ENCODE measurements at places on chromosomes 1 and 21.

GRCh38 chr1:205248793-205249601, 21.3 kb downstream of the TMCC2 start:
- DNase-seq, result no peak

GRCh38 chr1:68819190-68819829, 322.4 kb upstream of the DEPDC1 start:
- no peak for DNase-seq

DNA sequence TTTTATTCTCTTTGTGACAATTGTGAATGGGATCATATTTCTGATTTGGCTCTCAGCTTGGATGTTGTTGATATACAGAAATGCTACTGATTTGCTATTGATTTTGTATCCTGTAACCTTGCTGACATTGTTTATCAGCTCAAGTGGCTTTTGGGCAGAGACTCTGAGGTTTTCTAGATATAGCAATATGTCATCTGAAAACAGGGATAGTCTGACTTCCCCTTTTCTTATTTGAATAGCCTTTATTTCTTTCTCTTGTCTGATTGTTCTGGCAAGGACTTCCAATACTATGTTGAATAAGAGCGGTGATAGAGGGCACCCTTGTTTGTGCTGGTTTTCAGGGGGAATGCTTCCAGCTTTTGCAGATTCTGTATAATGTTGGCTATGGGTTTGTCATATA, 150.8 kb downstream of the FASLG start:
- no peak for DNase-seq

- no peak for DNase-seq
Observed at GRCh38 chr1:19461220-19461554, 24.2 kb downstream of the CAPZB start.

DNA sequence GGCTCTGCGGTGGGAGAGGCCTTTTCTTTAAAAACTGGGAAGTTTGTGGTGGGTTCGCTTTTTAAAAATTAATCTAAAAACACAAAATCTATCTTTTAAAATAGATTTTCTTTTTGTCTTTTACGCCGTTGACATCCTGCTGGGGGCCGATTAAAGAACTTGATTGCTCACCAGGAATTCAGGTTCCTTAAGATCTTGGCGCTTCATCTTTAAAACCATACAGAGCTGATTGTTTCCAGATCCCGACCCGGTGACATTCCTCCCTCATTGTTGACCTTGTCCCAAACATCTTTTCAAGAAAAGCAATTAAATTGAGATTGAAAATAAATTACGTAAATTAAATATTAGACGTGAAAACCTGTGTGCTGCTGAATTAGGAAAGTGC, 546 bp upstream of the ZNF697 start:
- DNase-seq, result no peak

GRCh38 chr1:3789421-3790300, 6.6 kb downstream of the LRRC47 start:
- no peak for DNase-seq

DNA sequence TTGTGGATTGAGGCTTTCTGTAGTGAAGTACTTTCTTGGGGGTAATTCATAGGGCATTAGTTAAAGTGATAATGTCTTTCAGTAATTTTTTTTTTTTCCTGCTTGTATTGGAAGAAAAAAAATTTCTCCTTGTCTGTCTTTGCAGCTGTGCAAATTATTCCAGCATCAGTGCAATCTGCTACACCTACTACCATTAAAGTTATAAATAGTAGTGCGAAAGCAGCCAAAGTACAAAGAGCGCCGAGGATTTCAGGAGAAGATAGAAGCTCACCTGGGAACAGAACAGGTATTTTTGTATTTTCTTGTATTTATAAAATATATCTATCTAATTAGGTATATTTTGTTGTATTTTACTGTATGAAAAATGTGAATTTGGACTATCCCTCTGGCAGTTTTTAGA, 29.3 kb downstream of the GABPA start:
- DNase-seq, result no peak

DNA sequence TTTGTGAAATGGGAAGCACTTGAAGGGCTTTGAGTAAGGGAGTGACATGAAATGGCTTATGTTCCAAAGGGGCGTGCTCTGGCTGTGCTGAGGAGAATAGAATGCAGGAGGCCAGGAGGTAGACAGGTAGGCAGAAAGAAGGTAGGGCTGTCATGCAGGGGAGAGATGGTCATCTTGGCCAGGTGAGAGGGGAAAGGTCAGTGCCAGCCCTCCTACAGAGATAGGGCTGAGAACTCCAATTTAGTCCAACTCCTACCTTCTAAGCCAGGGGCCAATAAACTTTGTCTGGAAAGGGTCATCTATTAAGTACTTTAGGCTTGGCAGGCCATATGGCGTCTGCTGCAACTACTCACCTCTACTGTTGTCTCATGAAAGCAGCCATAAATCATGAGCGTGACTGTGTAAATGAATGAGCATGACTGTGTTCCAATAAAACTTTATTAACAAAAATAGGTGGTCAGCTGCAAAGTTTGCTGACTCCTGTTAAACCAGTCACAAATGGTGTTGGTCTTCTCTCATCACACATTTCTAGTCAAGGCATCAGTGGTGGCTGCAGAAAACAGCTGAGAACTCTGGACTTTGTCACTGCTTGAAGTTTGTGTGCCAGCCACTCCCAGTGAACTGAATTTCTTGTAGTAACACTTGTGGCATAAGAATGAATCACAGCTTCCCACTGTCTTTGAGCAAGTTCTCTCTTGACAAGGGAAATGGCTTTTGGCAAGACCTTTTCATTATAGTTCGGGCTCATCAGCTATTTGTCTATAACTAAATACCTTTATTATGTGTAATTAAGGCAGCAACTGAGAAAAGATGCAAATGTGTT, 32.0 kb upstream of the CD2 start:
- no peak for DNase-seq

GRCh38 chr21:33113131-33113530, 43.2 kb downstream of the OLIG1 start:
- DNase-seq, result no peak

DNA sequence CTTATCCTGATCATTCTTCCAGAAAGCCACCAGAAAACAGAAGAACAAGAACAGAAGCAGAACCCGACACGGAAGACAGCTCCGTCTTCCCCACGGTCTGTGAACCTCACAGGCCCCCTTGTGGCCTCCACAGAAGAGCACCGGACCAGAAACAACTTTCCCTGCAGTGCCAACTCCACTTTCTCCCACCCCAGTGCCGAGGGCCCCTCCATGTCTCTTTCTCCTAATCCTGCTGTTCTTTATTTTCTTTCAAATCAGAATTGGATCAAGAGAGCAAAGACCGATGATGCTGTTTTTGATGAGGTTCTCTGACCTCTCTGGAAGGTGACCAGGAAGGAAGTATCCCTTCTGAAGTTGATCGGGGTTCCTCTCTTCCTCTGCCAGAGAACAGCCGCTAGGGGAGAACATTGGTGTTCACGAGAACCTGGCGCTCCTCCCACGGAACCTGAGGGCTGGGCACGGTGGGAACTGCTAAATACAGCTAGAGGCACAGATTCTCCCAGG, 58.9 kb upstream of the CTTNBP2NL start:
- no peak for DNase-seq

GRCh38 chr1:39720094-39720999, 18.3 kb upstream of the PPIE start:
- DNase-seq, result no peak

- DNase-seq, result no peak
Observed at GRCh38 chr1:21313203-21313885, 23.1 kb upstream of the ECE1 start.

- DNase-seq, result no peak
Observed at GRCh38 chr1:5681654-5682053, 310.6 kb downstream of the NPHP4 start.

DNA sequence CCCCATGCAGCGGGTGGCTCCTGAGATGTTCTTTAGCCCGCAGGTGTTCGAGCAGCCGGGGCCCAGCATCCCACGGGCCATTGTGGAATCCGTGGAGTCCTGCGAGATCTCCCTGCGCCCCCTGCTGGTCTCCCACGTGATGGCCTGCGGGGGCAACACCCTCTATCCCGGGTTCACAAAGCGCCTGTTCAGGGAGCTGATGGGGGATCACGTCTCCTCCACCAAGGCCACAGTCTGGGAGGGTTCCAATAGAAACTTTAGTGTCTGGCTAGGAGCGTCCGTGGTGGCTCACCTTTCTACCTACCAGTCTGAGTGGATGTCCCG, 71.0 kb downstream of the ACTL8 start:
- DNase-seq, result no peak

DNA sequence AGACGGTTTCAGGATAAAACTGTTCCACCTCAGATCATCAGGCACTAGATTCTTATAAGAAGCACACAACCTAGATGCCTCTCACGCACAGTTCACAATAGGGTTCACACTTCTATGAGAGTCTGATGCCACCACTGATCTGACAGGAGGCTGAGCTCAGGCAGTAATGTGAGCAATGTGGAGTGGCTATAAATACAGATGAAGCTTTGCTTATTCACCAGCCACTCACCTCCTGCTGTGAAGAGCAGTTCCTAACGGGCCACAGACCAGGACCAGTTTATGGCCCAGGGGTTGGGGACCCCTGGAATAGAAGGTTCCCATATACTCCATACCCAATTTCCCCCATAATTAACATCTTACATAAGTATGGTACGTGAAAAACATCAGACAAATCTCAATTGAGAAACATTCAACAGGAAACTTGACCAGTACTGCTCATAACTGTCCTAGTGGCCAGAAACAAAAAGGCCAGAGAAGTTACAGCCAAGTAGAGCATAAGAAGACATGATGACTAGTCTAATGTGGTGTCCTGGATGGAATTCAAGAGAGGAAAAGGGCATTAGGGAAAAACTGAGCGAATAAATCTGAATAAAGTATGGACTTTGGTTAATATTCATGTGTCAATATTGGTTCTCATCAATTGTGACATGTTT, 24.7 kb upstream of the IGSF5 start:
- no peak for DNase-seq

DNA sequence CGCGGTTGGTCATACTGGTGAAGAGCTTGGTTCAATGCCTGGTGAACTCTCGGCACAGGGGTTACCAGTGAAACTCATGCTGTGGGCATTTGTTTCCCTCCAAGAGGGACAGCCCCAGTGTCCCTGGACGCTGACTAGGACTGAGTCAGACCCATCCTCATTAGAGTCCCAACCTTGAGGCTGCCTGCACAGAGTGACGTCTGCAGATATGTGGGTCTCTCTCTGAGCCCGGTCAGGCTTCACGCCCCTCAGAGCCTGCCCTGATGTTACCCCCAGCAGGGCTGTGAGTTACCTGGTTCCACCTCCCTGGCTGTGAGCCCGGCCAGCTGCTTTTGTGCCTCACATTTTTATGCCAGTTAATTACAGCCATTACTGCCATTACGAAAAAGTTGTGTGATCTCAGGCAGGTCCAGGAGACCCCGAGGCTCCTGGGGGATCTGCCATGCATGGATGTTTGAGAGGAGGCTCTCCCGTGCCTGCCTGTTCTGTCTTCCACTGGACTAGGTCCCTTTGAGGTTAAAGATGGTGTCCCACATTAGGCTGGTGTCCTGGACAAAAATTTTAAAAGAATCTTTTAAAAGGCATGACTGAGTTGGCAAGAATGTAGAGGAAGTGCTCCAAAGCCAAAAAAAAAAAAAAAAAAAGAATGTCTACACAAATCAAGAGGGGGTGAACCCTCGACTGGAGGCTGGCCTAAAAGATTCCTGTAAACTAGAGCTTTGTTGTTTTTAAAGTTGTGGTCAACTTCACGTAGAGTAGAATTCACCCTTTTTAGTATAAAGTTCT, 36.6 kb upstream of the PADI1 start:
- no peak for DNase-seq

DNA sequence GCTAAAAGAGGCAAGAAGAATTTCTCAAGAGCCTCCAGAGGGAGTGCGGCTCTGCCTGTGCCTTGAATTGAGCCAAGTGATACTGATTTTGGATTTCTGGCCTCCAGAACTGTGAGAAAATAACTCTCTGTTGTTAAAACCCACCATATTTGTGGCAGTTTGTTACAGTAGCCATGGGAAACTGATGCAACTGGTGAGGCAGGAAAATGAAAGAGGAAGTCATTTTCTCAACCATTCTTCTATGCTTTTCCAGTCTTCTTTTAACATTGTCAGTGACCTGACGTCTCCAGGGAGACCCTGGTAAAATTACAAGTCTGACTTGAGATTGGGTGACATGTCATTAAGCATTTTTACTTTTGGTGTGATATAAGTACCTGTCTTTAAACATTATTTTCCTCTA, 5.8 kb downstream of the OR6P1 start:
- no peak for DNase-seq

DNA sequence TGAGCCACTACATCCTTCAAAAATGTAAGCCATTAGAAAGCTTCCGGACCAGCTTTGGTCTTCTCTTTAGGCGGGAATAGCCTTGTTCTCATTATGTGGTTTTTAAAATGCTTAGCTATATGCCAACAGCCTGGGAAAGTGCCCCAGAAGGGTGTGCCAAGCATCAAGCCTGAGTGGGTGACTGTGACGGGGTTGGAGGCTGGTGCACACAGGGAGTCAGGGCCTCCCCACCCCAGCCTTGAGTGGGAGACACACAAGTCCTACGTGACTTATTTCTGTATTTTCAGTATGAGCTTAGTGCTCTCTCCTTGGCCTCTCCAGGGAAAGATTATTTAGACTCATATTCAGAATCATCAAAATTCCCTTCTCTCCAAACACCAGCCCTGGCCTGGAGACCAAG, 9.8 kb downstream of the UBASH3A start:
- no peak for DNase-seq

DNA sequence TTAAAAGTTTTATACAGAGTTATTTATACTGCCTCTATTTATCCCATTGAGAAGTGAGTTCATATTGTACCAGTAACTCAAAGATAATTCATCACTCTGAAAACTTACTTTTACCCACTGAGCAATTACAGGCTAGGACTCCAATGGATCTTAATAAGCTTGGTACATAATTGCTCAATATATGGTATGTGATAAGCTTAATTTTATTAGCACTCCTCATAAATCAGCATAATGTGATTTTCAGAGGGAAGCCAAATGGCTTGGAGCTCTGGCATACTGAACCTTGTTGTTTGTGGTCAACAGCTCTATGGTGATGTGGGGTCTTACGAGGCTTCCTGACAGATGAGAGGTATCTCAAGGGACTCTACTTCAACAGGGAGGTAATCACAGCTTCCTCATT, 26.3 kb downstream of the ADAM30 start:
- no peak for DNase-seq

GRCh38 chr1:153991806-153992205, 1.2 kb downstream of the RPS27 start:
- no peak for DNase-seq

DNA sequence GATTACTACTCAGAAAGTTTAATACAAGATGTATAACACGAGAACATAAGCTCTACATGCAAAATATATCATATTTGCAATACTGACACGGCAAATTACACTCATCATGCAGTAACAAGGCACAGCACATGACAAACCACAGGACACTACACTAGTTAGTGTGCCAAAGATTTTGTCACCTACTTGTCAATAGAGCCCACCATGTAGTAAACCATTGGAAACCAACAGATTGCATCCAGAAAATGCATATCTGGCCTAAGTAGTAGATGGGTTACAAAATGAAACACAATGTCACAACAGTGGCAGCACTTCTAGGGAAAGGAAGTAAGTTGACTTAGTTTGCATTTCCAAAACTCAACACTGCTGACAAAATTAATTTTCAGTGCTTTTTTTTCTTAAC, 288.9 kb downstream of the KCNT2 start:
- DNase-seq, result no peak

Data from stimulated activated CD8-positive, alpha-beta memory T cell treated with anti-CD3 and anti-CD28 coated beads, Interleukin-12 subunit alpha, Interleukin-12 subunit beta, amount 100 ng/mL, for 1 hour (primary cell).